Nephron progenitor cell (in vitro differentiated cells): ENCODE measurements at places on chromosomes 7 and 10.
A peak's percentile ranks its signal among the peaks of the same experiment; 100 is the strongest.

DNA sequence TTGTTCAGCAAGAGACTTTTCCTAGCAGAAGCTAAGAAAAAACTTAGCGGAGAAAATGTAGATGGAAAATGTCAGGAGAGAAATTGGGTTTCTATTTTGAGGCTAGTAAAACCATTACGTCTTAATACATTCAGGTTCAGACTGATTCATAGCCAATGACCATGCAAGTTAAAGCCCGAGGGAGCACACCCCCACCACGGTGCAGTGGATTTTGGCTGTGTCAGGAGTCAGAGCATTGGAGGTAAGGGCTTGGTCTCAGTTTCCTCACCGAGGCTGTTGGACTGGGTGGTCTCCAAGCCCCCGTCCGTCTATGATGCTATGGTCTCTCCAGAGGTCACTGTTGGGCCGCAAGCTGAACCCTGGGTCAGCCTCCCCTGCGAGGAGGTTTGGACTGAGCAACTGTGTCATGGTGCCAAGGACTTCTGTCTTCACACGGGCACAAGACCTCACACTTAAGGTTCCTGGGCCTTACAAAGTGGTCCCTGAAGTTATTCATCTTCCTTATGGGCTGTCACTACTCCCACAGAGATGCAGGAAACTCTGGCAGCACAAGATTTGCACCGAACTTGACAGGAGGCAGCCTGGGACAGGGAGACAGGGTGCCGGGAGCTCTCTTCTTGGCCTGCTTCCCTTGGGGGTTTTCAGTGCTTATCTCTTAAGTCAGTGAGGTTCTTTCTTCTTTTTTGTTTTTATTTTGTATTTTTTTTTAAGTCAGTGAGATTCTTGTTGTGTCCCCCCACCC, 186.8 kb downstream of the PHTF2 start:
- DNase-seq: no peak

DNA sequence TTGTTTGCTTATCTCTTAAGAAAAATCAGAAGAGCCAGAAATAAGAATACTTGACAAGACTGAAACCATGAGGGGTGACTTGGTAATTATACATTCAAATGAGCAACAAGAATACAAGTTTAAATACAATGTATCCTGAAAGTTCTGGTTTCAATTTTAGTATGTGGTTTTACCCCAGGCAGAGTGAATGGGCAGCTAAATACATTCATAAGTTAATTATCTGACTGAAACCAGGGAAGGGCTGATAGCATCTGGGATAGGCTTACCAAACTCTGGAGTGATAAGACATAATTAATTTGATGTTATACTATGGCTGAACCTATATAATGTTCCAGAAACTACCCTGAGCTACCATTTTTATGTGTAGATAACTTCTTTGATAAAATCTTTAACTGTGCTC, 252.2 kb upstream of the PLXNA4 start:
- no peak for DNase-seq

DNA sequence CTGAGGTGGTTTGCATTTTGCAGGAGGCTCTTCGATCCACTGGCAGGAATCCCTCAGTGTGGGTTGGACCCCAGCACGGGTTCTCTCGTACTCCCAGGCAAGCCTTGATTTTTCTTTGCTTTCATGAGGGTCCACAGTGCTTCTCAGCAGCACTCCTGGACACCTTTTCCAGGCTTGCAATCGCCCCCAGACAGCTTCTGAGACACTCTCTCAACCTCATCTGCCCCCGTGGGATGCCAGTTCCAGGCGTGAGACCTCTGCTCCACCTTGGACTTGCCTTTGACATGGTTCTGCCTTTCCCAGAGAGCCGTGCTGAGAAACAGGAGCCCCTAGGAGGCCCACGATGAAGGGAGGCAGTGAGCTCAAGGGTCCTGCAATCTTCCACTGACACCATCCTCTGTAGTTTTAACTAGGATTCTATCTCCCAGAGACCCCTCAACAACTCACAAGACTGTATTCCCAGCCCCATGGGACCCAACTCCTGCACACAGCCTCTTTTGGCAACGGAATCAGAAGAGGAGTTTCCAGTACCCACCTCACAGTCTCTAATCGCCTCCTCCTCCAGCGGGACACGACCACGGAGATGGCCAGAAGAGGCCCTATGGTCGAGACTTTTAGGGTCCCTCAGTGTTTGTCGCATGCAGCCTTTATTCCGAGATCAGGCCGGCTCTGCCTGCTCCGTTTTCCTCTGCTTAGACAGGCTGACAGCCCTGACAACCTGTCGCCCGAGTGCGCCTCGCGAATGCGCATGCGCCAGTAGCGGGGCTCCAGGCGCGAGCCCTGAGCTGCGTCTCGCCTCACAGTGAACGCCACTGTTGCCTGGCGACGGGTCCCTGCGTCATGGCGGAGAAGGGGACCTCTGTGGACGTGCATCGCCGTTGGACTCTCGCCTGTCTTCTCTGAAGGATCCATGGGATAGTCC, 26.0 kb upstream of the ZNF273 start:
- DNase-seq: peak; percentile 69

DNA sequence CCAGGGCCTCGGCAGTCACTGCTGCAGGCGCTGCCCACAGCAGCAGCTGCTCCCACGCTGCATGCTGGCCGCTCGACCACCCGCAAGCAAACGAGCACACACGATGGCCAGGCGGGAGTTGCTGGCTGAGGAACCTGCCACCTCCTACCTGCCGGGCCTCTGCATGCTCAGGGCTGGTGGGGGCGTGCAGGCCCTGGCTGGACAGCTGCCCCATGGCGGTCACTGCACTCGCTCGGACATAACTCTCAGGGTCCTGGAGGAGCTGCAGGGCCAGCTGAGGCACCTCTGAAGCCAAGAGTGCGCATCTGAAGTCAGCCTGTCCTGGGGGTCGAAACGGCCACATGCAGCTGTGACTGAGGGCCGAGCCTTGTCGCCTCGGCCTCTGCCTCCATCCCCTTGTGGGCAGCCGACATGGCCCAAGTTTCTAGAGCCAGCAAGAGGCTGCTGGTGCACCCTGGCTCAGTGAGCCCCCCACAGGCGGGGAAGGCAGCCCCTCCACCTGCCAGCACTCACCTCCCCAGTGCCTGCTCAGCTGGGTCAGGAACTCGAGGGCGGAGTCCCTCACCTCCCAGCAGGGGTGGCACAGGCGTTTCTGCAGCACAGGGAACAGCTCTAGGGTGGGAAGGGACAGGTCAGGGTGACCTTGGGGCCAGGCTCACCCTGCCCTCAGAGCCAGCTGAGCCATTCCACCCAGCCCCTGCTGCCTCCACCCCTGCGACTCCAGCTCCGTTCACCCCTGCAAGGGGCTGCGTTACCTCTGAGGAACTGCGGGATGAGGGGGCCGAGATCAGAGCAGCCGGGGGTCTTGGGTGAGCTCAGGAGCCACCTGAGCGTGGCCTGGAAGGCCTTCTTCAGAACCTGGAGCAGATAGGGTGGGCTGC, 16.1 kb downstream of the BRAT1 start:
- no peak for DNase-seq

DNA sequence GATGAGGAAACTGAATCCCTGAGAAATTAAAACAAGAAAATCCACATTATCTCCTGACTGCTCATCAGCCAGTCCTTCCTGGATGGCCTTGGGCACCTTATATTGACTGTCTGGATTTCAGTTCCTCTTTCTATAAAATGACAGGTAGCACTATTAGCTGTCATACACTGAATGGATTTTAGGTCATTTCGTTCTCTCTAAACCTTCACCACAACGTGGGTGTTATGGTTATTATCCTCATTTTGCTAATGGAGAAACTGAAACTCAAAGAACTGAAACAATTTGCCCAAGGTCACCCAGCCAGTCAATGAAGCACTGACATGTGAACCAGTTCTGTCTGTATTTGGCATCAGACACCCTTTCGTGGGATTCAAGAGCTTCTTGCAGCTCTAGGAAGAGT, 193.8 kb downstream of the CYP26A1 start:
- DNase-seq: no peak

DNA sequence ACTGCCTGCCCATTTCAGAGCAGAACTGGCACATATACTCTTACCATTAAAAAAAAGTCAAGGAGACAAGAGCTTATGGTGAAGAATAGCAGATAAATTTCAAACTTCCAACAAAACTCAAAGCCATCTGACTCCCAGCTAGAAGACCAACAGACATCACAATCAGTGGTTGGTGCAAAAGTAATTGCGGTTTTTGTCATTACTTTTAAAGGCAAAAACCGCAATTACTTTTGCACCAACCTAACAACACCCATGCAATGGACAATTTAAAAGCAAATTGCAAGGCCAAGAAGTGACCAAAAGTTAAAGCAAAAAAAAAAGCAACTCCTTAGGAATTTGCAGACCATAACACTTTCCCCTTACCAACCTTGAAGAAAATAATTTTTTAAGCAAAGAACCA, 18.8 kb downstream of the GLI3 start:
- DNase-seq: no peak

DNA sequence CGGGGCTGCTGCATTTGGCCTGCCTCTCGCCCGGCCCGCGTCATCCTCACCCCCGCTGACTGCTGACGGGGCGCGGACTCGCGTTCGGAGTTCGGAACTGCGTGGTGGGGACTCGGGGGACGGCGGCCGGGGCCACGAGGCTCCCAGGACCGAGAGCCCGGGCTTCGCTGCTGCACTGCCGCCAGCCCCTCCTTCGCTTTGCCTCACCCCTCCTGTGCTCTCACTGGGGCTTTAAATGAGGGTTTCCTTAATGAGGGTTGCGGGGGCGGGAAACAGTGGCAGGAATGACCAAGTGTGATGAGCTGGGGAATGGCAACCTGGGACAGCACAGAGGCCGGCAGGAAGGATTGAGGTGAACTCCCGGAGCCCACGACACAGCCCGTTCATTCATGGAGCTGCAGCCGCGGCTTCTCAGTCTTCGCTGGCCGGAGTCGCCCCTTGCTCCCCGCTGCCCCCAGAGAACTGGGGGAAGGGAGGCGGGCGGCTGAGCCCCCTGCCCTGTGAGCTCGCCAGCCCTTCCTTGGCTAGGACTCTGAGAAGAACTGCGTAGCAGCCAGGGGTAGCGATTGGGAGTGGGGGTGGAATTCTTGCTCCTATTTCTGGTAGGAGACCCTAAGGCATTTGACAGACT, 1.5 kb upstream of the LRRC4 start:
- DNase-seq: no peak

- no peak for DNase-seq
Observed at GRCh38 chr10:33542752-33543505, 208.5 kb upstream of the NRP1 start.

DNA sequence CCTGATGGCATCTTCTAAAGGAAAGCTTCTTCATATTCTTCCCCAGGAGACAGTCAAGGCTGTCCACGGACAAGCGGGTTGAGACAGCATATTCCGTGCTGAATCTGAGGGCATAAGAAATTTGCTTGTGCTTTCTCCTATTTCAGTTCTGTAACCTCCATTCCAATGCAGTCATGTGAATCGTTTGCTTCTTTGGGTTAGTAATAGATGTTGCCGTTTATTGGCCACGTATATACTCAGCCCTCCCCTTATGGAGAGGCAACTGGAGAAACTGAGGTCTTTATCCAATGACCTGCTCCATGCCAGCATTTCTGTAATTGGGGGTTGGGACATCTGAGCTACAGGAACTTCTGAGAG, 38.9 kb downstream of the LYZL1 start:
- DNase-seq: no peak

GRCh38 chr7:142796001-142796500, 25.3 kb downstream of the PRSS2 start:
- DNase-seq: no peak

DNA sequence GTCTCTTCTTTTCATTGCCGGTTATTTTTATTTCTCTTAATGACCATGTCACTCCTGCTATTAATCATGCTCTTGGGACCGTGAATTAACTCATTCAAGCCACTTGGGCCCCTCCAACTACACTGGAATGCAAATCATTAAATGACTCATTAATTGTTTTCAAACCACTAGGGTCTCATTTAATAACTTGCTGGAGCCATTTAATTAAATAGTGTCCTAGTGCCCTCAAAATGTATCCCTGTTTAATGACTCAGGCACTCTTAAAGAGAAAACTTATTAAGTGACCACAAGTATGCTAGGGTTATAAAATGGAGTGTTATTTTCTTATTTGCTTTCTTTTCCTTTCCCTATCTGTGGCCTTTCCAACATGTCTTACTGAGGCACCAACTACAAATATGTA, 73.0 kb downstream of the PLXDC2 start:
- DNase-seq: no peak

- no peak for DNase-seq
Observed at GRCh38 chr7:107404740-107405537, 64.9 kb upstream of the GPR22 start.

DNA sequence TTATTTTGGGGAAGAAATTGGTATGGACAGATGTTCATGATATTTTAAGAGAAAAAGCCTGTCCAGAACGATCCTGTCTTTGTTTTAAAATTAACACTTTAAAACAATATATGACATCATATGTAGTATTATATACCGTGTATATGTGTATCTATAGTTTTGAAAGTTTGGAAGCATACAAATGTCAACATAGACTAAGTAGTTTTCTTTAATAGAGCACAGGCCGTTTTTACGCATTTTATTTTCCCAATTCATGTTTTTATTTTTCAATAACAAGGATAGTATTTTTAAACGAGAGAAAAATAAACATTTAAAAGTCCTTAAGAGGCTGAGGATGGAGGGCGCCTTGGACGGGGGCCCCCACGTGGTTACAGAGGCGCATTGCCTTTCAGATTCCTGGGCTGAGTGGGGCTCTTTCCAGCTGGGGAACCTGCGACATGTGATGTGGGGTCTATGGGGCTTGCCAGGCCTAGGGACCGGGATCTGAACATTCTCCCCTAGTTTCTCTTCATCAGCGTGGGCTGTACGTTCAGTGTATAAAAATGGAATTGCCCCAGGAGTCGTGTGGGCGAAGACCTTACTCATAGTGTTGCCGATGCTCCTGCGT, 127.8 kb upstream of the ZNF746 start:
- DNase-seq: peak; percentile 67

GRCh38 chr10:124612611-124613498, 131.3 kb downstream of the FAM53B start:
- peak; percentile 44 for DNase-seq

- DNase-seq: no peak
Observed at GRCh38 chr10:97199152-97199551, 13.4 kb upstream of the SLIT1 start.

DNA sequence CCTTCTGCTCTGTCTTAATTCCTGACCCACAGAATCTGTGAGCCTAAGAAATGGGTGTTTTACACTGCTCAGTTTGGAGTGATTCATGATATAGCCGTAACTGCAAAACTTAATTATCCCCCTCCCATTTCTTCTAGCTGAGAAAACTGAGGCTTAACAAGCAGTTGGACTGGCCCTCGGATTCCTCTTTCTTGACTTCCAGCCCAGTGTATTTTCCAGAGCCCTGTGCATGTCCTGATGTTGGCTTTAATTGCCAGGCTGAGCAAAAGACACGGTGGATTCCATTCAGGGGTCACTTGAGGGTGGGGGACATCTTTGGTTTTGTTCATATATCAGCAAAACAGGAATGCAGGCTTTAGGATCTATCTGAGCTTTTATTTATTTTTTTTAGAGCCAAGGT, 489.8 kb downstream of the TYW1 start:
- no peak for DNase-seq

GRCh38 chr10:117955176-117955575, 91.6 kb downstream of the RAB11FIP2 start:
- no peak for DNase-seq

- DNase-seq: peak; percentile 17
Observed at GRCh38 chr7:85554236-85555178, 367.7 kb upstream of the SEMA3D start.
